ENCODE measurements at places on chromosomes 2 and 18.

- DNase-seq: no peak
These were observed 879.8 kb upstream of the PIK3C3 start for GRCh38 chr18:41075212-41075611.

GRCh38 chr2:26704441-26704977 lies 12.0 kb downstream of the KCNK3 start:
- no peak for DNase-seq

- DNase-seq: no peak
These were observed 142.2 kb downstream of the PLCL1 start for GRCh38 chr2:197946562-197946961.

GRCh38 chr2:172931918-172932520 lies 143.6 kb upstream of the MAP3K20 start:
- DNase-seq: peak; percentile 46

GRCh38 chr18:66508937-66509336 lies 95.0 kb downstream of the CDH19 start:
- DNase-seq: no peak

- no peak for DNase-seq
These were observed 1109.7 kb downstream of the SOCS6 start for GRCh38 chr18:71398531-71398930.

DNA sequence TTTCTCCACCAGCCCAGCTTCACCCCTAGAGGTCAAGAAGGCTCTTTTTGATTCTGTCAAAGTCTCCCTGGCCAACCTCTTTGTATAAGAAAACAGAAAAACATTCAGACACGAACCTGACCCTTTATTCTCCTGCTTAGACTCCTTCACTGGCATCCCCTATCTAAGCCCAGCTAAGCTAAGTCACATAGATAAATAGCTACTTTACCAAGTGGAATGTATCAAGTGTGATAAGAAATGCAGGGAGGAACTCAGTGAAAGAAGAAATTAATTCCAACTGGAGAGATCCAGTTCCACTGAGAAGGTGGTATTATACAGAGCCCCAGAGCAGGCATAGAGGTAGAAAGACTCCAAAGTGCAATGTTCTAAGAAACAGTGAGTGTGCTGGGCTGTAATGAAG lies 489.5 kb downstream of the TNS1 start:
- no peak for DNase-seq

DNA sequence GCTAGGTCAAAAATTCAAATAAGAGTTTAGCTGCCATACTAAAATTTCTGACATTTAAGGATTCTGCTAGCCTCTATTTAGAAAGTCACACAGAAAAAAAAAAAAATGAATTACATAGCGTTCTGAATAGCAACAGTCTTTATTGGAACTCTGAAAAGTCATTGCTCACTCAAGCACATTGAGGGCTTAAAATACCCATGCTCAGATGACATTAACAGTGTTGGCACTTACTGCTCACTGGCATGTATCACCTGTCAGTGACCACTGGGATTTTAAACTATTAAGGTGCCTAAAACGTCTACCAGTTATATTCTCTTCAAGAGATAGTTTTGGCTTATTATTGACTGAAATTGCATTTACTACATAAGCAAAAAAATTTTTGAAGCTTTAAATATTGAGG lies 468.0 kb upstream of the SPHKAP start:
- no peak for DNase-seq

DNA sequence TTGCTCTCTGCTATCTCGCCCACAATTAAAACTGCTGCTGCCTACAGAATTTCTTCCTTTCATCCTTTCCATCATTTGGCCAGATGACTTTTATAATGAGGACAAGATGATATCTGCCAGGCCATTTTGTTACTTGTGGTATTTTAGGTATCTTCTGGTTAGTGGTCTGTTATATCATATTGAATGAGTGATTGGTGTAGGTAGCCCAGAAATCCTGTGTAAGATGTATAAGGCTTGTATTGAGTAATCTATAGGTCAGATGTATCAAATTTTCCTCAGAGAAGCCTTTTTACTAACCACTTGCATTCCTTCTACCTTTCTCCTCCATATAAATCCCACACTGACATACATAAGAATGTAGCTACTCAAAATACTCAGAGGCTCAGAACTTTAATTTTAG lies 118.3 kb downstream of the UBR3 start:
- DNase-seq: no peak

DNA sequence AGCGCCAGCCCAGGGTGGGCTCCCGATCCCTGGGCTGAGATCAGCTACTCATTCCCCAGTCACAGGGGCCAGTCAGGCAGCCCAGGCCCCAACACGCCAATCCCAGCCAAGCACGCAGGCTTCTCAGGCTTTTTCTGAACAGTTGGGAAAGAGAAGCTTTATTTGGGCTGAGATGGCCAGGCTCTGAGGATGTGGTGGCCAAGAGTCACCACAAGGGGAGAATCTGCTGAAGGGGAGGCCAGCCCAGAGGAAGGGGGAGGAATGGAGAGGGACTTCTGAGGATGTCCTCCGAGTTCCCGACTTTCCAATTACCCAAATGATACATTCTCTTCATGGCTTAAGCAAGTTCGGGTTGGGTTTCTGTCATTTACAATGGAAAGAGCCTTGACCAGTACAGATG lies 2.8 kb upstream of the DIPK1C start:
- DNase-seq: no peak

Data from activated naive CD4-positive, alpha-beta T cell treated with Interleukin-2 at 50 U/mL for 16 hours (primary cell).